ENCODE measurements at places on chromosomes 13 and 19. TPM values are rescaled to one million over a fixed set of nuclear protein-coding genes. Genes with fewer than 3 reads are reported as not detected.

GRCh38 chr13:59690857-59691500 lies 472.7 kb downstream of the DIAPH3 start:
- no peaks in the 10 kb centered on the region for H3K27me3 ChIP-seq
- no peak overlapping the region for H3K4me3 ChIP-seq
- DNase-seq = no peak
- no peaks in the 10 kb centered on the region for H3K36me3 ChIP-seq

DNA sequence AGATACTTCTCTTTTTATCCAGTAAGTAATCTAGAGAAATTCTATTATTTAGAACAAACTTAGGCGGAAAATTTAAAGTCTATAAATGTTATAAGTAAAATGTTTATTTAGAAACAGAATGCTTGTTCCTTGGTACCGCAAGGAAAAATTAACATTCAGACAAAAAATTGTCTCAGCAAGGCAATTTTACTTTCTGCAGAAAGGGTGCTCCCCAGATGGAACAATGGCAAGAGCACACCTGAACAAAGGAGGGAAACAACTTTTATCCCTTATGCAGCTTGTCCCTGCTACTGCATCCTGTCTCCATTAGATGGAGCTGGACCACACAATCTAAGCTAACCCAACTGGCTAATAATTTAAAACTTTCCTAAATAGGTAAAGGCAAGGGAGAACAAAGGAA lies 6.5 kb upstream of the ZNF708 start:
- DNase-seq = no peak
- no peaks in the 10 kb centered on the region for H3K27me3 ChIP-seq
- H3K27ac ChIP-seq = no peak overlapping the region
- peaks cover 24% of the 10 kb centered on the region for H3K36me3 ChIP-seq
- H3K4me1 ChIP-seq = no peaks in the 10 kb centered on the region

DNA sequence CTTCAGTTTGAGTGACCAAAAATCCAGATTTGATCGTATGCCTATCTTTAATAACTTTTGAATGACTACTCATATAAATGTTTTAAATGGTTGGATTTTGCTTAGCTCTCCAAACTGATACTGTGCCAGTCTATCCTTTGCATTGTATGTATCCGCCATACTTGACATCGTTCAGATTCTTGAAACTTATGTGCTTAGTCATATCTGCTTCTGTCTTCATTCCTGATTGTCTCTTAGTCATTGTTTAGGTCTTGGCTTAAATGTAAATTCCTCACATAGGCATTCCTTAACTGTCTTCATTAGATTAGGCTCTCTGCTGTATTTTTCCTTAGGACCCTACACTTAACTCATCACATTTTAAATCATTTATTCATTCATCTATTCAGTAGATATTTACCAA lies 126.0 kb downstream of the PCCA start:
- peaks cover 4% of the 10 kb centered on the region for H3K36me3 ChIP-seq
- no peak overlapping the region for H3K27ac ChIP-seq
- H3K4me1 ChIP-seq = peaks cover 13% of the 10 kb centered on the region
- H3K4me3 ChIP-seq = no peak overlapping the region
- DNase-seq = no peak
- no peaks in the 10 kb centered on the region for H3K27me3 ChIP-seq

DNA sequence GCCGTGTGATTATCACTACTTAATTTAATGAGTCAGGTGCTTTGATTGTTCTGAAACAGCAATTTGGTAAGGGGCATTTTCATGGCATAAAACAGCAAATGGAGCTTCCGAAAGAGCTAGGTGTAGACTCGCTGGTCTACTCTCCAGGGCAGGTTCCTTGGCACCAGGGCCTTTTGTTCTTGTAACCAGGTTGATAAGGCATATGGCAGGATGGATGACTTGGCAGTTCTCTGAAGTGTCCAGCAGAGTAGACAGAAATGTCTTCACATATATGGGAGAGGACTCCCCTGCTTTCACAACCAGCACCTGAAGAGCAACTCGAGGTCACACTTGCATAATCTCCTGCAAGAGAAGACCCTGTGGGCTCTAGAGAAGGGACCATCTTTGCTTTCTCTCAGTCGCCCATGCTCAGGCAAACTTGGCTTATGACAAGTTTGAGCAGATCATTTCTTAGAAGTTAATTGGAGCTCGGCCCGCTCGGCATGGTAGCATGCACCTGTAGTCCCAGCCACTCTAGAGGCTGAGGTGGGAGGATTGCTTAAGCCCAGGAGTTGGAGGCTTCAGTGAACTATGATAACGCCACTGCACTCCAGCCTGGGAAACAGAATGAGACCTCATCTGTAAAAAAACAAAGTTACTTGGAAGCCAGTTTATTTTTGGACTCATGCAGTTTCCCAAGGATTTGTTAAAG lies 23.3 kb upstream of the WASF3 start:
- H3K27me3 ChIP-seq = peaks cover 13% of the 10 kb centered on the region
- H3K4me3 ChIP-seq = no peak overlapping the region
- no peak overlapping the region for H3K27ac ChIP-seq
- no peak for DNase-seq

DNA sequence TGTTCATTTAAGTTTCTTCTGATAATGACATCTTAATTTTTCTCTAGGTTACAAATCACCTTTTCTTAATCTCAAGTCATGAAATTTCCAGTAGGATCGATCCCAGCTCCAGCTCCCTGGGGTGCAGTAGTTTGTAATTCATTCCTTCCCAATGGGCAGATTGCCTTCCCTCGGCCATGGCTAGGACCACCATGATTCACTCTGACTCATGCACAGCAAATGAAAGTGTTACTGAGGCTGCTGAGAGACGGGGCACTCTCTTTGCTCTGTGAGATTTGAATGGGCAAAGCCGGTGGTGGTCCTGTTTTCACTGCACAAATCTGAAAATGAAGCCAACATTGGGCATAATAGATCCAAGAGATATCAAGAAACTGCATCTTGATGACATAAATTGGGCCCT lies 202.8 kb upstream of the IRS2 start:
- no peaks in the 10 kb centered on the region for H3K27me3 ChIP-seq
- H3K4me3 ChIP-seq = no peak overlapping the region
- no peaks in the 10 kb centered on the region for H3K4me1 ChIP-seq

DNA sequence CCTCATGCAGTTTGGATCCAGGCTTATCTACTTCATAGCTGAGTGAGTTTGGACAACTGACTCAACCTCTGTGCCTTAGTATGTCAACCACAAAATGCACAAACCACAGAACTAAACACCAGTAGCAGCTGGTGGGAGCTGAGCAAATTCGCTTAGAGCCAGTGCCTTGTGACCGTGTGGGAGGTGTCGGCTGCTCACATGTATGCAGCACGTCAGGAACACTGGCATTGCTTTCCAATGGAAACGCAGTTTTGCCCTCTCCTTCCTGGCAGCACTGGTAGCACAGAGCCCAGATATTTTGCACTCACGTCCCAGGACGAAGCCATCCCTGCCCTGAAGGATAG lies 8.3 kb upstream of the NTN5 start:
- H3K4me3 ChIP-seq = no peak overlapping the region
- no peaks in the 10 kb centered on the region for H3K36me3 ChIP-seq
- H3K27ac ChIP-seq = no peak overlapping the region
- H3K4me1 ChIP-seq = peaks cover 4% of the 10 kb centered on the region
- no peak for DNase-seq

DNA sequence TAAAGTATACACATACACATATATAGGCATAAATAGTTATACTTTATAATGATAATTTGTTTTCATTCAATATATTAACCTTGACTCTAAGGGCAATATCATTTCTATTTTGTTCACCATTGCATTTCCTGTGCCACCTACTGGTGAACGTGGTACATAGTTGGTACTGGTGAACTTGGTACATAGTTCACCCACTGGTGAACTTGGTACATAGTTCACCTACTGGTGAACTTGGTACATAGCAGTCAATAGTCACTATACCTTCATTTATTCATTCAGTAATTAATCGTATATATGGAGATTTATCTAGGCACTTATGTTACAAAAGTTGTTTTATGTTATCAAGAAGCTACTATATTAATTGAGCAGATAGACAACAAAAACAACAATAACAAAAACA lies 172.6 kb upstream of the ATXN8OS start:
- H3K27ac ChIP-seq = no peak overlapping the region
- no peaks in the 10 kb centered on the region for H3K36me3 ChIP-seq
- no peaks in the 10 kb centered on the region for H3K4me1 ChIP-seq
- H3K4me3 ChIP-seq = no peak overlapping the region

- peak; percentile 70 for DNase-seq
Observed at GRCh38 chr19:37251308-37252229, 33.6 kb downstream of the ZNF383 start.

DNA sequence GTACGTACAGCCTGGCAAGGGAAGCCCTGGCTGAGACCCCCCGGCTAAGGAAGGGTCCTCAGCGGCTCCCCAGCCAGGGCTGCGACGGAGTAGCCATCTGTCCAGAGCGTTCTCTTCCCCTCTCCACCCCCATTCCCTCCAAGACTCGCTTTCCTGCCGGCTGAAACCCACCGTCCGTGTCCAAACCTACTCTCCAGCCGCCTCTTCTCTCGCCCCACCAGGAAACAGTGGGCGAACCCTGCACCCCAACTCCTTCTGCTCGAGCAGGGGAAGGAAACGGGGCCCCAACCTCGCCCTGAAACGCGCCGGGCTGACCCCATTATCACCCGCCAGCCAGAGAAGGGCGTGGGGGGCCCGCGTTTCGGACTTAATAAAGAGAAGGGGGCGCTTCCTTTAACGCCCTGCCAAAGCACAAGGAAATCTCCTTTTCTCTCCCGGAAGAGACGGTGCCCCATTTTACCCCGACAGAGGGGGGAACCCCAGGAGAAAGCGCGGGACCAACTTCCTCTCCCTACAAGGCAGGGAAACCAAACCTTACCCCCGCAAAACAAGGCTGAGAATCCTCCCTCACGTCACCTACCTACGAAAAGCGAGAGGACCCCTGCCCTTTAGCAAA lies 2.5 kb downstream of the ZC3H4 start:
- peaks cover 58% of the 10 kb centered on the region for H3K4me1 ChIP-seq
- peak overlapping the region; percentile 94 for H3K27ac ChIP-seq
- H3K36me3 ChIP-seq = peaks cover 35% of the 10 kb centered on the region
- no peaks in the 10 kb centered on the region for H3K27me3 ChIP-seq
- H3K4me3 ChIP-seq = peak overlapping the region; percentile 93
- DNase-seq = peak; percentile 65

GRCh38 chr13:50587645-50588373 lies 255.7 kb downstream of the DLEU7 start:
- no peak overlapping the region for H3K27ac ChIP-seq
- DNase-seq = no peak
- peaks cover 26% of the 10 kb centered on the region for H3K4me1 ChIP-seq
- no peaks in the 10 kb centered on the region for H3K27me3 ChIP-seq
- H3K36me3 ChIP-seq = no peaks in the 10 kb centered on the region

DNA sequence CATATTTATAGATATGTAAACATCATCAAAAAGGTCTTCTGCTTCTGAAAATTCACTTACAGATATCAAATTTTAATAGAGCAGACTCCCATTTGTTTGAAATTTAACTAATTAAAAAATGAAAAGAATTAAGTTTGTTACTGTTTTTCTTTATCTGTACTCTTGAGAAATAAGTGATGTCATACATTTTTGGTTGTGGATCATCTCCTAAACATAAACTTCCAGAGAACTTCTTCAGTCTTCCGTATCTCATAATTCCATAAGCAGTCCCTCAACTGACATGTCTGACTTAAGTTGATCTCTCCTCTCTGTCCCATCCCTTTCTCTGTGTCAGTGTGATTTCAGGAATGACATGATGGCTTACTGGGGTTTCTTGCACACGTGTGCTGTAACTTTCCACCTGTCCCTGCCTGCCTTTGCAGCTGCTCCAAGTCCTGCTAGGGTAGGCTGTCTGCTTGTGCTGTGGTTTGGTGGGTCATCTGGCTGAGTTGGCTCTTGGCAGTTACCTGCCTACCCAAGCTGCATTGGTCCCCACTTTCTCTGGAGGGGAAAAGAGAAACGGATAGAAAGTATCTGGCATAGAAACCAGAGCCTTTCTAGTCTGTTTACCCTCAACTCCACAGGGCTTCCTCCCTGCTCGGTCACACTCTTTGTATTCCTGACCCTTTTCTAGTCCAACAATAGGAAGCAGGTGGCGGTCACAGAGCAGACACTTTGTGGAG lies 127.1 kb downstream of the GGACT start:
- H3K27me3 ChIP-seq = no peaks in the 10 kb centered on the region
- H3K4me3 ChIP-seq = no peak overlapping the region
- H3K36me3 ChIP-seq = no peaks in the 10 kb centered on the region
- no peak overlapping the region for H3K27ac ChIP-seq

GRCh38 chr13:44786756-44787155 lies 202.5 kb downstream of the NUFIP1 start:
- no peak for DNase-seq
- no peaks in the 10 kb centered on the region for H3K4me1 ChIP-seq
- H3K27me3 ChIP-seq = no peaks in the 10 kb centered on the region
- no peaks in the 10 kb centered on the region for H3K36me3 ChIP-seq

DNA sequence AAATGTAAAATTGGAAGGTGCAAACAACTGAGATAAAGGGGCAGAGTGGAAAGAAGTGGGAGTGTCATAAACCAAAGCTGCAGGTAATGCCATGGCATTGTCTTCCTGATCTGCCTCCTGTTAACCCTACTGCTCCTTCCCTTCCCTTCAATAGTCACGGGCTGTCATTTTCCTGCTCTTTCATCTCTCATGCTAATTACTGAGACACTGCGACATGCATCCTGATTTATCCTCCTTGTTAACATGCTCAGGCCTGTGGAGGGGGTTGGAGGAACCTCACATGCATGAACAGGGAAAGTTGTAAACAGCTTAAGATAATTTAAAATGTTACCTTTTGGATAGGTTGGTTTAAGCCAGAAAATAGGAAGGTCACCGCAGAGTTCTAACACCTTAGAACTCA lies 27.2 kb downstream of the CNMD start:
- no peak for DNase-seq
- peaks cover 7% of the 10 kb centered on the region for H3K27me3 ChIP-seq
- no peaks in the 10 kb centered on the region for H3K4me1 ChIP-seq
- H3K36me3 ChIP-seq = no peaks in the 10 kb centered on the region

DNA sequence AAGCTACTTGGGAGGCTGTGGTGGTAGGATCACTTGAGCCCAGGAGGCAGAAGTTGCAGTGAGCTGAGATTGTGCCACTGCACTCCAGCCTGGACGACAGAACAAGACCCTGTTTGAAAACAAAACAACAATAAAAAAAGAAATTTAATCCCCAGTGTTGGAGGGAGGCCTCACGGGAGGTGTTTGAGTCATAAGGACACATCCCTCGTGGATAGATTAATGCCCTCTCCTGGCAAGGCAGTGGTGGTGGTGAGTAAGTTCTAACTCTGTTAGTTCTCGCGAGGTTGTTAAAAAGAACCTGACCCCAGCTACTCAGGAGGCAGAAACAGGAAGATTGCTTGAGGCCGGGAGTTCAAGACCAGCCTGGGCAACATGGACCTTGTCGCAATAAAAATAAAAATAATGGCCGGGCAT lies 27.6 kb upstream of the SIN3B start:
- no peaks in the 10 kb centered on the region for H3K27me3 ChIP-seq
- no peak overlapping the region for H3K27ac ChIP-seq
- no peaks in the 10 kb centered on the region for H3K4me1 ChIP-seq
- no peaks in the 10 kb centered on the region for H3K36me3 ChIP-seq
- H3K4me3 ChIP-seq = no peak overlapping the region

- peaks cover 29% of the 10 kb centered on the region for H3K4me1 ChIP-seq
- peaks cover 3% of the 10 kb centered on the region for H3K36me3 ChIP-seq
- peak overlapping the region; percentile 83 for H3K27ac ChIP-seq
Observed at GRCh38 chr13:36344173-36344572, 2.0 kb downstream of the SPART start.

The LILRA1 gene
- not detected for total RNA-seq

The ZNF285 gene
- total RNA-seq = 2.2 TPM

The MAB21L1 gene
- not detected for total RNA-seq

The MYO1F gene
- 54.1 TPM for total RNA-seq

The CIC gene
- total RNA-seq = 95.0 TPM

The KLK15 gene
- total RNA-seq = not detected
